ENCODE measurements at places on chromosomes 12 and 14.

DNA sequence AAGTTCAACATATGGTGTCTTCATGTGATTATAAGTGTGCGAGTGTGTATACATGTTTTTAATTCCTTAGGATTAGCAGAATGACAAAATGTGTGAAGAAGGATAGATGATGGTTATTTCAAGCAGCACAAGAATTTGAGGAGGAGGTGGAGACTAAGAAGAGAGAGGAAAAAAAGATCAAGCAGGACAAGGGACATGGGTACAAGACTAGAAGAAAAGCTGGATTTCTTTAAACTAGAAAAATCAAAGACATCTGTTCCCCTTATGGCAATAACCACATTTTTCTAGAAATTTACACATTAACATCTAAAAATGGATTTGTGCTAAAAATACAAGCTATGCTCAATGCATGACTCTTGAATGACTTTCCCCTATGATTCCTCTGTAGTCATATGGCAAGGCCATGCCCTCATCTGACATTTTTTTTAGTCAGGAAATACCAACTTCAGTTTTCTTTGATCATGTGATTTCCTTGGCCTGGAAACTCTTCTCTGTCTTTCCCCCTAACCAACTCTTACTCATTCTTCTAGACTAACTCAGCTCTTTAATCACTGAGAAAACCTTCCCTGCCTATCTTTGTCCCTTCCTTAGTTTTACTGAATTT lies 435.8 kb downstream of the NRXN3 start:
- no peak for DNase-seq

- no peak for DNase-seq
Observed at GRCh38 chr12:81359736-81360135, 281.9 kb downstream of the ACSS3 start.

DNA sequence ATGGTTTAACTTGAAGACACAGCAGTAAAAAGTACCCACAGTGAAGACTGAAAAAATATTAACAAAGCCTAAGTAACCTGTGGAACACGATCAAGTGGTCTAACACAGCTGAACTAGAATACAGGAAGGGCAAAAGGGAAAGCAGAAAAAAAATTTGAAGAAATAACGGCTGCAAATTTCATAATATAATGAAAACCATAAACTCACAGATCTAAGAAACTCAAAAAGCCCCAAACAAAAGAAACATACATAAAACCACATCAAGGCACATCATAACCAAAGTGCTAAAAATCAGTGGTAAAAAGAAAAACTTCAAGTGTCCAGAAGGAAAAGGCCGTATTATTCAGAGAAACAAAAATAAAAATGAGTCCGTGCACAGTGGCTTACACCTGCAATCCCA lies 30.9 kb downstream of the SPPL3 start:
- peak; percentile 10 for DNase-seq

GRCh38 chr12:6044082-6044481 lies 80.4 kb downstream of the VWF start:
- DNase-seq: no peak

DNA sequence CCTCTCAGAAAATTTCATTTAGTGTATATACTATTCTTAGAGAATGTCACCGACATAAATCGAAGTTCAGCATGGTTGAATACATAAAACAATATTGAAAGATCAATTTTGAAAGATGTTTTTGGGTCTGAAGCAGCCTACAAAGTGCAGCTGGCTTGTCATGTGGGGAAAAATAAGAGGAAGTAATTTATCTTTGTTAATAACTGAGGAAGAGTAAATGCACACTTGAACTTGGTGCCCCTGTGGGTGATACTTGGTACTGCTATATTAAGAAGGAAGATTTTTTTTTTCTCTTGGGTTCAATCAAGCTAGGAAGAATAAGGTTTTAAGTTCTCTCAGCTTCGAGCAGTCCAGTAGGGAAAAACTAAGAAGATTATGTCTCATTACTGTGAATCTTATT lies 661.3 kb downstream of the RPL10L start:
- DNase-seq: no peak

DNA sequence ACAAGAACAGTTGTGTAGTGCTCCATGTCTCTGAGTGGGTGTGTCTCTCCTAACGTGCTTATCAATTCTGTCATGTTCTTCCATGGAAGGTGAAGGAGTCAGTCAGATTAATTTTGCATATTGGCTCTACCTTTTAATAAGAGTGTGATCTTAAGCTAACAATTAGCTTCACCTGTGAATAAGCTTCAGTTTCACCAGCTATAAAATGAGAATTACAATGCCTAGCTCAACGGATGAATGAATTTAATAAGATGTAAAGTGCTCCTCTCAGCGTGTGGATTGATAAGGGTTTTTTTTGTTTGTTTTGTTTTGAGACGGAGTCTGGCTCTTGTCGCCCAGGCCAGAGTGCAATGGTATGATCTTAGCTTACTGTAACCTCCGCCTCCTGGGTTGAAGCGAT lies 32.7 kb downstream of the CCDC175 start:
- DNase-seq: no peak

- no peak for DNase-seq
Observed at GRCh38 chr14:94633121-94633520, 20.9 kb downstream of the SERPINA3 start.

DNA sequence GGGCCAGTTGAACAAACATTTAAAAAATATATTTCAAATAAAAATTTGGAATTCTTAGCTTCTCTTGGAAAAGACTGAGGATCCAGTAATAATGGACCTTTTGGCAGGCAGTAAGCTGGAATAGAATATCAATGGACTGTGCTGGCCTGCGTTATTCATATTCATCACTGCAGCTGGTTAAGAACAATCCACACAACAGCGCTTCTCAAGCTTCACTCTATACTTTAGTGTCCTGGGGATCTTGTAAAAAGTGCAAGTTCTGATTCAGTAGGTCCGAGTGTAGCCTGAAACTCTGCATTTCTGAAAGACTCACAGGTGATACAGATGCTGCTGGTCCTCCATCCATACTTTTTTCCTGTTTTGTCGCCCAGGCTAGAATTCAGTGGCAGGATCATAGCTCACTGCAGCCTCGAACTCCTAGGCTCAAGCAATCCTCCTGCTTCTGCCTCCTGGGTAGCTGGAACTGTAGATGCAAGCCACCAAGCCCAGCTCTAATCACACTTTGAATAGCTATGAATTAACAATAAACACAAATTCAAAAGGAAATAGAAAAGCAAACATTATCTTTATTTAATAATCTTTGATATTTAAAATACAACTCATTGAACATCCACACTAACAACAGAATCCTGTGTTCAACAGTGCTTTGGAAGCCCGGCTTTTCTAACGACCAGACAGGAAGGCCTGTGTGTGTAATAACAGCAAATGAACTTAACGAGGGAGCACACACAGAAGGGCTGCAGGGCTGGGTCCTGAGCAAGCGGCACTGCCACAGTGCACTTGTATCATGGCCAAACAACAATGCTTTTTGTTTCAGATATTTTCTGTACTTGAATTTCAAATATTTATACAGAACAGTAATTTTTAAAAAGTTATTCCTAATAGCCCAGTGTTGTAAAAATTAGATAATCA lies 18.4 kb upstream of the TRIP11 start:
- DNase-seq: no peak

Data from HL-60 (cell line).